Renal cortical epithelial cell (primary cell): ENCODE measurements at places on chromosomes 5 and 9. TPM values are rescaled to one million over a fixed set of nuclear protein-coding genes. Genes with fewer than 3 reads are reported as not detected.

Gene NMUR2
- not detected in 2 replicates for total RNA-seq

Gene BSPRY
- total RNA-seq: 0.45 and 22.4 TPM in 2 replicates

Gene RABEPK
- total RNA-seq: 20.5 and 30.9 TPM in 2 replicates

Gene SPINK13
- total RNA-seq: 1.4 and 1.8 TPM in 2 replicates

Gene AGXT2
- 0.20 TPM in 1 of 2 replicates, not detected in the other for total RNA-seq

Gene PLCXD3
- under 0.01 and 0.17 TPM in 2 replicates for total RNA-seq

Gene WDR55
- total RNA-seq: 43.3 and 58.7 TPM in 2 replicates

Gene LHX2
- not detected in 2 replicates for total RNA-seq

Gene FRRS1L
- 0.50 TPM in 1 of 2 replicates, not detected in the other for total RNA-seq
